ENCODE measurements at places on chromosomes 2 and 18.

DNA sequence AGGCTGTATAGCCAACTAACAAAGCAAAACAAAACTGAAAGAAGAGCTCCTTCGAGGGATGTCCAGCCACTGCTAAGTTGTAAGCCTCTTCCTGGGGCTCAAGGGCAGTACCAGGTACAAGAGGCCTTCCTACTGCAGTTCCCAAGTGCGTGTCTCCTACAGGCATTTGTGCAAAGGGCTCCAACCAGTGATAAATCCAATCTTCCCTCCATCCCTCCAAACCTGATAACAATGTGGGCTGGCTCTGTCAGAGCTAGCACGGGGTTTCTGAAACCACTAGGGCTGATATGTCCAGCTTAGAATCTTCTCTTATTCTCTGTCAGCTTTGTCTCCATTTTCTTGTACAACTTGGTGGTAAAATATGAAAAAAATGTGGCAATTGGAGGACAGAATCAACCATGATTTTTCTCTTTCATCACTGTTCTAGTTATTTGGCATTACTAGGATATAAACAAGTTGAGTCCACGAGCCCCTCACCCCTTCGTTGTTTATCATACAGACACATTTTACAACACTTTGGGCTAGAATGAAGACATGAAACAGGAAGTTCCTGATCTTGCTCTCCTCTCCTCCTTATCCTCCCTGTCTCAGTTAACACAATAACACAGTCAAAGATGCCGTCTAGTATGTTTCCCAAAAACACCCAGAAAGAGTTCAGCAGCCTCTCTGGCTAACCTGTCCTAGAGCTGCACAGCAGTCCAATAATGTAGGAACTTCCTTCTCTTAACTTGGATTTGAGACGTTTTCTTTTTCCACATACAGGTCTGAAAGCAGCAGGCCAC is 35.4 kb upstream of the WIPF1 start:
- DNase-seq: no peak

DNA sequence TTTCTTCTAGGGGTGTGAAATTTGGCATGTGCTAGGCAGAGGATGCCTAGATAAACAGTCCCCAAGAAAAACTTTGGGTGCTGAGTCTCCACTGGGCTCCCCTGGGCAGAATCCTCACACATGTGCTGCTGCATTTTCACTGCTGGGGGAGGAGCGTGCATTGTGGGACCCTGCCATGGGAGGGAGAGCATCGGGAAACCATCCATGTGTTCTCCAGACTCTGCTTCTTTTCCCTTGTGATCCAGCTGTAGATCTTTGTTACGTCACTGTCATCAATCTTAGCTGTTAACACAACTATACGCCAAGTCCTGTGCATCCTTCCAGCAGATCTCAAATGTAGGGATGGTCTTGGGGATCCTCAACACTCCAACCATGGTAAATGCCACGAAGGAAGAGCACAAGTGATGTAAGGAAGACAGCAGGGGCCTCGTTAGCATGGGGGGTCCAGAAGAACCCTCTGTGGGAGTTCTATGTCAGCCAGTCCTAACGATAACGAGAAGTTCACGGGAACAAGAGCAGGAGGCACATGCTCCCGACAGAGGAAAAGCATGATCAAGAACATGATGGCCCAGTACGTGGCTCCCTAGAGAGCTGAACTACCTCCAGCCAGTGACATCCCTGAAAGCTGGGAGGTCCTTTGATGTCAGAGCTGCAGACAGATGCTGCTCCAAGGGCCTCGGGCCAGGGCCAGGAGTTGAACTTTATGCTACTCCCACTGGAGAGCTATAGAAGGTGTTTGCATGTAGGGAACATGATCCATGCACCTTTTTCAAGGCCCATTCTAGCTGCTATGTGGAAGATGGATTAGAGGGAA is 41.1 kb upstream of the NPAS2 start:
- no peak for DNase-seq

- no peak for DNase-seq
Observed at GRCh38 chr18:35526495-35527059, 28.8 kb upstream of the INO80C start.

DNA sequence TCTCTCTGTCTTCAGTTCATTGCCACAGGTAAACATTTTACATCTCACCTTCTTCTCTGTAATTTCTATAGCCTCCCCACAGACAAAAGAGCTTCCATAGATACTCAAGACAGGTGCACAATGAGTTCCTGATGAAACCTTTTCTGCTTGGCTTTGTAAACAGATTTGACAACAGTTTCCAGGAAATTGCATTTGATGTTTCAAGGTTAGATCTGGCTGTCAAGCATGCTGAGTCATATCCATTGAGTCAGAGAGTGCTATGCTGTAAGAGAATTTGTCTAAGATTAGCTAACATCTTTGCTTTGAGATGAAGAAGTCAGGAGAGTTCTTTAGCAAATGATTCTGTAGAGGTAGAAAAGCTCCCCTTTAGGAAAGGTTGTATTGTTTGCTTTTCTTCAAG is 40.6 kb upstream of the MAP2 start:
- DNase-seq: no peak

DNA sequence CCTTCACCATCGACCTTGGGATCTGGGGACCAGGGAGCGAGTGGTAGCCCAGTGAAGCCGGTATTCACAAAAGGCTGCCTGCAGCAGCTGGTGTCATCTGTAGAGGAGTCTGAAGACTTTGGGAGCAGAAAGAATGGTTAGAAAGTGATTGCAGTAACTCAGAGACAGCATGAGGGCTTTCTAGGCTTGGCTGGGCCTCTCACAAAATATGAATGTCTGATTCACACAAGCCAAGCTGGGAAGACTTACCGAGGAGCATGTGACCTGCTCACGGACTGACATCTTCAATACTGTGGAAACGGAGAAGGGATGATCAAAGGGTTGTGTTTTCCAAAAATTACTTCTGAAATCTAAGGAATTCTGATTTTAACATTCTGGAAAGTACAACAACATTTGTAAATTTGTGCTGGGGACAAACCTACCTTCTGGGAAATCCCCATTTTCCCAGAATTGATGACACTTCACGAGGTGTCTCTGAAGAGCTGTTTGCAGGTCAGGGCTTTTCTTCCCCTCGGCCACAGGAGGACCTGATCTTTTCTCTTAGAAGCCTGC is 111.7 kb downstream of the ACOXL start:
- DNase-seq: no peak

DNA sequence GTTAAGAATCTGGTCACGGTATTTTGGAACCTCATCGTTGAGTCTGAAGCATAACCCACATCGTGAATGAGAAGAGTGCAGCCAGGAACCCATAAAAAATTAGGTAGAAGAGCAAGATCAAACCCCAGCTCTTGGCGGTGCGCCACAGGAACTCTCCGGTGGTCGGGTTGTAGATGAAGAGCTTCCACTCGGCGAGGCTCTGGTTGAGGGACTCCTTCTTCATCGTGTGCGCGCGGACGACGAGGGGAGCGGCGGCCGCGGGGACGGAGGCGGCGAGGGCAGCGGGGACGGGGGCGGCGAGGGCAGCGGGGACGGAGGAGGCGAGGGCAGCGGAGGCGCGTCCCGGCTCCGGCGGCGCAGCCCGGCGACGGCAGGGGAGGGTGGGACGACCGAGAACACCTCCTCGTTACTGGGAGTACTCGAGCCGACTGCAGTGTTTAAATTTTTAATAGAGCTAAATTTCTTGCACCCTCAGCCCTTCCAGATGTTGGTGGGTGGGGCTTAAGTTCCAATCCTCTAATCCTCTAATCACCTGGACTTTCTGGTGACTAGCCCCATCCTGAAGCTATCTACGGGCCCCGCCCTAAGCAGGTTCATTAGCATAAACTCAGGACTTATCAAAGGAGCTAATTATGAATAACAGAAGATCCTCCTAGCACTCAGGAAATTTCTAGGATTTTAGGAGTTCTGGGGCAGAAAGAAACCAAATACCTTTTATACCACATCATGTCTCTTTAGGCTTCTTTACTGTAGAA is 20.4 kb upstream of the PAPOLG start:
- DNase-seq: no peak

DNA sequence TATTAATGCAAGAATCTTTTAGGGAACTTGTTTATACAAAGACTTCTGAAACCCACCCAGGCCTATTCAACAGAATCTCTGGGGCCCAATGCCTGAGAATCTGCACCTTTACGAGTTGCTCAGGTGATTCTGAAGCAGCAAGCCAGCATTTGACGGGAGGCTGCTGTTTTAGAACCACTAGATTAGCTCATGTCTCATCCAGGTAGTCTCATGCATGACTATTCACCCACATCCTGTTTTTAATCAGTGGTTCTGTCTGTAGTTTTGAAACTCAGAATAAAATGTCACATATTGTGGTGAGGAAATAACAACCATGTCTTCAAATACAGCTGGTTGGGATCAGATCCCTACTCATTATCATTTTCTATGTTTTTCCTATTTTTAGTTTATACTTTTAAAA is 39.5 kb downstream of the CYTIP start:
- DNase-seq: peak; percentile 49

- no peak for DNase-seq
Observed at GRCh38 chr18:65287652-65288051, 463.2 kb upstream of the CDH7 start.

- no peak for DNase-seq
Observed at GRCh38 chr2:32835148-32835547, 111.6 kb upstream of the LTBP1 start.

DNA sequence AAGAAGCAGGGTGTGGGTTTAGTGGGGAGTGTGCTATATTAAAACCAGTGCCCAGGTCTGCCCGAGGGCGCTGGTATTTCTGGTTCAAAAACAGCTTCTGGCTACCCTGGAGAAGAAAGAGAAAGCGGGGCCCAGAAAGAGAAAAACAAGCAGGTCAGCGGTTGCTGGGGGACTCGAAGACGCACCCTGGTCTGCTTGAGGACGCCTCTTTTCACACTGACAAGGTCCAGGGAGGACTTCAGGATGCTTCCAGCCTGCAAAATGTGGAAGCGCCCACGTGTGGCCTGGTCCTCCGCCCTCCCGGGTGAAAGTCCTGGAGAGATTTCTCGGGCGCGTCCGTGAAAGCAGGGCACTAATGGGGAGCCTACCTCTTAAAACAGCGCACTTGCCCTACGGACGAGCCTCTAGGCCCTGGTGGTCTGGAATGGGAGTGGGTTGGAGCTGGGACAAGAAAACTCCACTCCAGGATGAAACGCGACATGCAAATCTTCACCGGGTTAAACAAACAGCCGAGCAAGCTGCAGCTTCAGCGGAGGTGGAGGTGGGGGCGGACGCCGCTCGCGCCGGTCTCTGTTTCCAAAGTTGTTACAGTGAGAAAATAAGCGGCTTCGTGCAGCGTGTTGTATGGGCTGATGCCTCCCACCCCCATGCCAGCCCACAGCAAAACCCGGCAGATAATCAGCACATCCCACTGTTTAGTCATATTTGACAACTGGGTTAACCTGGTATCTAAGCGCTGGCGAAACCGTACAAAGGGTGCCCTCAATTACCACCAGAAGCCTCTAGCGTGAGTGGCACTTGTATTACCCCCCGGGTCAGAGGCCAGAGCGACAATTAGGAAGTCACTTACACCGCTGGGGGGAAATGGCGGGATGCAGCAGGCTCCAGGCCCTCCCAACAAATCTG is 1.1 kb upstream of the SP9 start:
- no peak for DNase-seq

- DNase-seq: no peak
Observed at GRCh38 chr2:10211844-10212422, 89.4 kb downstream of the RRM2 start.

GRCh38 chr2:235570966-235571692 is 77.3 kb downstream of the AGAP1 start:
- no peak for DNase-seq

DNA sequence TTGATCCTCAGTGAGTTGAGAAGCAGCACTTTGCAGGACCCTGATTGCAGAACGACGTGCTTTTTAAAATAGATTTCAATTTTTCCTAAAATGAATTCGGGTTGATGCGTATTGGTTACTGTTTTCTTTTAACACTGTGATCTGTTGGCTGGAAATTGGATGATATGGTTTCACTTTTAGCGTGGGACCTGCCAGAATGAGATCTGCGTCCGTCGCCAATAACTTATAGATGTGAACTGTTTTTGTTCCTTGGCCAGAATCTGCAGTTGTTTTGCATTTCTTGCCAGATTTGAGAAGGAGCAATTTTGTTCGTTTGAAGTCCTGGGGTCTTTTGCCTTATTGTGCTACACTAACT is 703 bp downstream of the UGGT1 start:
- DNase-seq: no peak

- no peak for DNase-seq
Observed at GRCh38 chr2:22897428-22897827, 487.6 kb upstream of the KLHL29 start.

DNA sequence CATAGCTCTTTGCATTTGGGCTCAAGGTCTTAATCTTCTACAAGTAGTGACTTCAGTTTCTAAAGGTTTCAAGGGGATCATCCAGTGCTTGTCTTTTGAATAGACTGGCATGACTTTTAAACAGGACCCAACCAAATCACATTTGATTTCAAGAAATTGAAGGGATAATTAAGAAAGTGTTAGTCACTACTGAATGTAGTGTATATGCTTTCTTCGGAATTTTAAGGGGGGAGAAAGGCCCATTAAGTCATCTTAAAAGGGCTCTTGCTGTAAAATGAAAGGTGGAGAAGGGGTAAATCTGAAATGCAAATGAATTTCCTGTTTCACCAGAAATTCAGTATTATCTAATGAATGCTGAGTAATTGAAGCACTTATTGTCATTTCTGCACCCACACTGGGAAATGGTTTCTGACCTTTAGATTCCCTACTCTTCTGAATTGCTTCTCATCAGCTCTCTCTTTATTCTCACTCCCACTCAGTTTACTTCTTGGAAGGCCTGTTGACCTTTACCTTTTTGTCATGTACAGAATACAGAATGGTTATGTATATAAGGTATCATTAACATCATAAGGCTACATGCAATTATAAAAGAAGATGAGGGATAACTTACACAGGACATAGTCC is 241.4 kb downstream of the SLC8A1 start:
- DNase-seq: no peak

GRCh38 chr2:158457092-158457825 is 507 bp downstream of the PKP4 start:
- DNase-seq: peak; percentile 41

- DNase-seq: no peak
Observed at GRCh38 chr2:55581435-55581834, 36.0 kb downstream of the PPP4R3B start.

- no peak for DNase-seq
Observed at GRCh38 chr18:24553571-24554285, 93.3 kb downstream of the HRH4 start.

- no peak for DNase-seq
Observed at GRCh38 chr2:238077292-238077691, 16.5 kb downstream of the SCLY start.

GRCh38 chr2:175103191-175103590 is 64.8 kb downstream of the ATF2 start:
- DNase-seq: no peak

- DNase-seq: no peak
Observed at GRCh38 chr18:7844017-7844416, 276.9 kb downstream of the PTPRM start.

- no peak for DNase-seq
Observed at GRCh38 chr18:76451396-76452331, 43.4 kb downstream of the ZNF516 start.

GRCh38 chr2:95316466-95317122 is 19.4 kb downstream of the KCNIP3 start:
- no peak for DNase-seq

DNA sequence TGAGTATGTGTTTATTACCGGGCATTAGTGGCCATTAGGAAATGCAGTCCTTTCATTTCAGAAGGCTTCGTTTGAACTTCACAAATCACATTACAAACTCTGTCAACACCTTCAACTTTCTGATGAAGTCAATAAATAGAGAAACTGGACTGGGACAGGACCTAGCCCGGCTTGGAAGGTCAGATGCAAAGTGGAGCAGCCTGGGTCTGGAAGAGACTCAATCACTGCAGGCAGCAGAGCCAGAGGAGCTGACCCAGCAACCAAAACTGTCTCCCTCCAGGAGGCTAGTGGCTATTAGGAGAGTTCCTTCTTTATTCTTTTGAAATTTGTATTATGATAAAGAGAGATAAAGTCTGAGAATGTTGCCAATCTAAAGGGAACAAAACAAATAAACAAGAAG is 167.2 kb upstream of the SPOPL start:
- no peak for DNase-seq

Measured in activated T-helper 1 cell treated with Interleukin-2 at 50 U/mL for 16 hours (primary cell).